ENCODE measurements at places on chromosomes 7 and 10. TPM values are rescaled to one million over a fixed set of nuclear protein-coding genes. Genes with fewer than 3 reads are reported as not detected.

GRCh38 chr7:127871226-127871625, 160.0 kb downstream of the LRRC4 start:
- H3K27me3 ChIP-seq = no peaks in the 10 kb centered on the region
- H3K4me3 ChIP-seq = no peak overlapping the region
- no peak overlapping the region for H3K27ac ChIP-seq
- H3K4me1 ChIP-seq = peaks cover 58% of the 10 kb centered on the region

- peak overlapping the region; percentile 84 for H3K27ac ChIP-seq
- no peak overlapping the region for H3K4me3 ChIP-seq
- DNase-seq = no peak
- H3K27me3 ChIP-seq = no peaks in the 10 kb centered on the region
- H3K36me3 ChIP-seq = no peaks in the 10 kb centered on the region
- peaks cover 47% of the 10 kb centered on the region for H3K4me1 ChIP-seq
These were observed 27.4 kb downstream of the LAMB4 start for GRCh38 chr7:108102671-108103312.

DNA sequence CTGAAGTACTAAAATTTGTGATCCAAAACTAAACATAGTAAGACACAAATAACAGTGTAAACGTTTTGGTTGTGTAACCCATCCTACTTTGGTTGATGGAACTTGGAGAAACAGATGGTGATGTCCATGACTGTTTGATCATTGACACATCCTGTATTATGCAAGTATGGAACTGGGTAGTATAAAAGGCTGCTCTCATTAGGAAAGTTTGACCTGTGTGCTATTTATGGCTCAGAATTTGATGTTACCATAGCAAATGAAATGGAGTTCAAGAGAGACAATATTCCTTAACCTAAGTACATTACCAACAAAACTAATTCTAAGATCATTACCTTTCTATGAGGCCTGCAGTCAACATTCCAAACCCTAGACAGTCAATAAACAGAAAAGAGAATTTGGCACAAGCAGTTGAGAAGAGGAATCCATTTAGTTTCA, 39.9 kb downstream of the DKK1 start:
- peaks cover 96% of the 10 kb centered on the region for H3K4me1 ChIP-seq
- peaks cover 6% of the 10 kb centered on the region for H3K36me3 ChIP-seq
- DNase-seq = peak; percentile 81
- no peaks in the 10 kb centered on the region for H3K27me3 ChIP-seq
- no peak overlapping the region for H3K4me3 ChIP-seq

Gene ACHE
- total RNA-seq = 0.15 TPM

- H3K4me3 ChIP-seq = peak overlapping the region; percentile 85
- DNase-seq = no peak
- no peaks in the 10 kb centered on the region for H3K36me3 ChIP-seq
- peaks cover 39% of the 10 kb centered on the region for H3K4me1 ChIP-seq
These were observed 22.0 kb downstream of the FAM171A1 start for GRCh38 chr10:15349112-15349511.

DNA sequence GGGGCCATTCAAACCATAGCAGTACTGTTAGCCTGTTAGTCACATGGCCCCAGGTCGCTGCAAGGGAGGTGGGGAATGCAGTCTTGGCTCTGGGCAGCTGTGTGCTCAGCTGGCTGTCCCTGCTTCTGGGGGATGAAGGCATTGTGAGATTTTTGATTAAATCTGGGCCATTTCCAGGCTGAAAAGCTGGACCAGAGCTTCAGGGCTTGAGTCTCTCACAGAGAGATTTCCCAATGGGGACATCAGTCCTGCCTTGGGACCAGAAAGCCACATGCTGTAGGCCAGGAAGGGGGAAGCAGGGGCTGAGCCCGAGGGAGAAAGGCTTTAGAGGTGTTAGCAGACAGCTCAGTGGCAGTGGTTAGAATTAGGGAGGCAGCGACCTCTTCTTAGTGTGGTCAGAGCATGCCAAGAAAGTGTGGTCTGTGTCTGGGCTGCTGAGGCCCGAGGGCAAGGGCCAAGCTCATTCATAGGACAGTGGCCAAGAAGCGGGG, 33.6 kb downstream of the PALD1 start:
- no peak overlapping the region for H3K27ac ChIP-seq
- peaks cover 50% of the 10 kb centered on the region for H3K27me3 ChIP-seq

GRCh38 chr7:107628461-107629064, 32.1 kb upstream of the SLC26A4 start:
- peaks cover 7% of the 10 kb centered on the region for H3K4me1 ChIP-seq
- H3K27me3 ChIP-seq = peaks cover 2% of the 10 kb centered on the region
- H3K27ac ChIP-seq = no peak overlapping the region
- DNase-seq = no peak
- no peaks in the 10 kb centered on the region for H3K36me3 ChIP-seq
- H3K4me3 ChIP-seq = no peak overlapping the region

Gene CLRN3
- not detected for total RNA-seq

DNA sequence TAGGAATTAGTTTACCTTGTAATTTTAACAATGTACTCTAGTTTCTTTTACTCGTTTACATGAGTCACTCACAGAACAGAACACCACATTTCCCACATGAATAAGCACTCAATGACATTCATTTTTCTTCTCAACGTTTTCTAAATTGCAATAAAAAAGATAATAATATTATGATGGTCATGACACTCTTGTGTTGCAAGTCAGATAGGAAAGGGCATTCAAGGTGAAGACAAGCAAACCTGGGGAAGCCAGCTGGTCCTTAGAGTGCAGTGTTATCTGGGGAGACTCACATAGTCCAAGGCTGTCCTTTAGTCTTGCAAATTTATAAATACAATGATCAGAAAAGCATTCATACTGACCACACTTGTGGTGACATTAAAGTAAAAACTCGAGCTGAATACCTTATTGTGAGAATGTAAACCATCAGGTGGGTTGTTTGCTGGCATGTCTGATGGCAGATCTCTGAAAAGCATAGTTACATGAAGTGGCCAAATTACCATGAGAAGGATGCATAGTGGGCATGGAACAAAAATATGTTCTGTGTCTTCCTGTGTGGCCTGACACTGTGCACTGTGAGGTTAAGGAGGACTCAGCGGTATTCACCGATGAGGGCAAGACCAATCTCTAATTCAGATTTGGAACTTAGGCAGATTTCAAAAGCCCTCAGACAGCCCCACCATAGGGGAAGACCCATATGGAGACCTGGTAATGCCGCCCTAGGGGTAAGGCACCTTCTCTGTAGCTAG, 158.9 kb upstream of the ASAH2 start:
- no peak for DNase-seq
- no peaks in the 10 kb centered on the region for H3K27me3 ChIP-seq
- peak overlapping the region; percentile 83 for H3K27ac ChIP-seq
- H3K4me1 ChIP-seq = peaks cover 70% of the 10 kb centered on the region
- H3K4me3 ChIP-seq = no peak overlapping the region
- peaks cover 5% of the 10 kb centered on the region for H3K36me3 ChIP-seq

GRCh38 chr10:13184730-13185514, 23.6 kb downstream of the MCM10 start:
- no peaks in the 10 kb centered on the region for H3K27me3 ChIP-seq
- no peak overlapping the region for H3K27ac ChIP-seq
- no peak for DNase-seq
- H3K36me3 ChIP-seq = peaks cover 5% of the 10 kb centered on the region

DNA sequence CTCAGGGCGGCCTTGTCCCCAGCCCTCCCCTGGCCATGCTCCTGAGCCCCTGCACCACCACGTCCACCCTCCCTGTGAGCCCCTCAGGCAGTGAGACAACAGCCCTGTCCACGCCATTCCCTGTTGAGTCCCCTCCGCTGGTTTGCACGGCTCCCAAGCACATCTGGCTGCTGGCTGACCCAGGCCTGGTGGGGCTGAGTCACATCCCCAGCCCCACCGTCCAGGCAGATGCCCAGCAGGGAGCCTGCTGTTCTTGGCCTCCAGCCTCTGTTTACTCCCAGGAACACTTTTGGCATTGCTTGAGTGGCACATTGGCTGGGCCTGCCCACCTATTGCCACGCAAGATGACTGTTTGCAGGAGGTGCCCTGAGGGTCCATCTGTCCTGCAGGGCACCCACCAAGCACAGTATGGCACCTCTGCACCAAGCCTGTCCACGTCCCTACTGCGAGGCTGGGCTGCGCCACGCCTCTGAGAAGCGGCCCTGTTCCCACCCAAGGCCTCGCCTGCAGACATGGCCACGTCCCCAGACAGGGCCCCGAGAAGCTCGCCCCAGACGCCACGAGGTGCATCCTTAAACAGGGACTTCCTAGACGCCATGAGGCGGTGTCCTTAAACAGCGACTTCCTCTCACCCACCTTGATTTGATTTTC, 48.4 kb upstream of the INPP5A start:
- H3K27ac ChIP-seq = no peak overlapping the region
- H3K4me1 ChIP-seq = no peaks in the 10 kb centered on the region
- no peak for DNase-seq
- no peaks in the 10 kb centered on the region for H3K36me3 ChIP-seq

Gene FAM25G
- not detected for total RNA-seq

Gene ADCY1
- not detected for total RNA-seq

DNA sequence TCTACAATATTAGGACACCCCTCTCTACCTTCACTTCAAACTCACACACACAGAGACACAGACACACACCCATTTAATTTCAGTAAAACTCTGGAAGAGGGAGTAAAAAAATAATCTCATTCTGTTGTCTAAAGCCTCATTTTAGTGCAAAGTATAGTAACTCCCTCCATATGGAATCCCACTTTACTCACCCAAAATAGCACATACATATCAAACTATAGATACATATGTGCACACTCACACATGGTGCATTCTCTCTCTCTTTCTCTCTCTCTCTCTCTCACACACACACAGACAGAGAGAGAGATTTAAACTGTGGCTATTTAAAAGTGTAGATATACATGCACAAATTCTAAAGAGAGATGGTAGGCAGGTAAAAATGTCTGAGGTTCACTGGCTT, 179.6 kb upstream of the PTN start:
- H3K36me3 ChIP-seq = no peaks in the 10 kb centered on the region
- H3K27me3 ChIP-seq = peaks cover 1% of the 10 kb centered on the region
- H3K4me1 ChIP-seq = peaks cover 17% of the 10 kb centered on the region
- DNase-seq = no peak

GRCh38 chr7:4479367-4480039, 202.6 kb upstream of the FOXK1 start:
- H3K27ac ChIP-seq = no peak overlapping the region
- no peaks in the 10 kb centered on the region for H3K4me1 ChIP-seq
- H3K27me3 ChIP-seq = peaks cover 2% of the 10 kb centered on the region
- peaks cover 6% of the 10 kb centered on the region for H3K36me3 ChIP-seq
- peak; percentile 24 for DNase-seq
- H3K4me3 ChIP-seq = no peak overlapping the region

DNA sequence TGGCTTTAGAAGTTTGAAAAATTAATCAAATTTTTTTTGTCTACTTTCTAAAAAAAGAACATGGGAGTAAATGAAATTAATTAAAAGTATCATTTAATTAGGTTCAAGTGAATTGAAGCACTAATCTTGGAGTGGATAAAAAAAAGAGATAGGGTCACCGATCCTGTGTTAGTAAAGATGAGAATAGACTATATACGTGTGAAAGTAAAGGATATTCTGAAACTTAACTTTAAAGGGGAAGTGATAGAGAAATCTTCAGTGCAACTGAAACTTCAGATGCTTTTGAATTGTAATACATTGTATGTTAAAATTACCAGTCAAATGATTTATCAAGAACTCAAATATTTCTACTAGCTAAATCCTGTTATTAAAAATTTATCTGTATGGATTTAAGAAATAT, 4.8 kb downstream of the NHLRC2 start:
- peaks cover 35% of the 10 kb centered on the region for H3K36me3 ChIP-seq
- H3K4me3 ChIP-seq = no peak overlapping the region
- no peak overlapping the region for H3K27ac ChIP-seq

DNA sequence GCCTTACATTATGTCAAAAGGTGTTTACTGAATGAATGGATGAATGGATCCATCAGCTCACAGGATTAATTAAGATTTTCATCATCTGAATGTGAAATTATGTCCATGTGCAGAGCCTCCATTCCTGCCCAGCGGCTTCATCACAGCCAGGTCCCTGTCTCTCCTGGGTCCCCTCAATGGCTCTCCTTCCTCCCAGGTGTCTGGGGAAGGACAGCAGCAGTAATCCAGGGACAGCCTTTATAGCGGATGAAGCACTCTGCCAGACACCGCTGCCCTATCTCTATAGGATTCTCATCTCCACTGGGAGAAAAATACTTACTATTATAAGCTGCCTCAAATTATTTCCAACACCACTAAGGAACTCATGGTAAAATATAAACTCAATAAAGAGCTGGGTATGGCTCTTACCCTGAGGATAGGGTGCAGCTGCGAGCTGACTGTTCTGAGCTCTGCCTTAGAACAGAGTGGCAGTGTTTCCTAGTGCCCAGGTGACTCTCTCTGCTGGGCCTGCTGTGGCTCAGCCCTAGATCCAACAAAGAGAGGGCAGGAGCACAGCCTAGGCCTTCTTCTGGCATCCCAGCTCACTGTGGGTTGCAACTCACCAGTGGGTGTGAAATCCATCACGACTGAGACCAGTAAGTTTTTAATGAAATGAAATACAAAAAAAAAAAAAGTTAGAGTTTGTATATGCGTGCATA, 38.3 kb downstream of the GPRIN2 start:
- no peak for DNase-seq
- no peak overlapping the region for H3K27ac ChIP-seq
- H3K27me3 ChIP-seq = peaks cover 2% of the 10 kb centered on the region
- H3K4me3 ChIP-seq = no peak overlapping the region
- H3K36me3 ChIP-seq = no peaks in the 10 kb centered on the region

Gene INHBA
- total RNA-seq = 26.3 TPM

Gene CALCR
- not detected for total RNA-seq

GRCh38 chr10:17181751-17182150, 19.7 kb downstream of the TRDMT1 start:
- no peaks in the 10 kb centered on the region for H3K27me3 ChIP-seq
- peaks cover 9% of the 10 kb centered on the region for H3K4me1 ChIP-seq
- no peaks in the 10 kb centered on the region for H3K36me3 ChIP-seq
- no peak for DNase-seq

DNA sequence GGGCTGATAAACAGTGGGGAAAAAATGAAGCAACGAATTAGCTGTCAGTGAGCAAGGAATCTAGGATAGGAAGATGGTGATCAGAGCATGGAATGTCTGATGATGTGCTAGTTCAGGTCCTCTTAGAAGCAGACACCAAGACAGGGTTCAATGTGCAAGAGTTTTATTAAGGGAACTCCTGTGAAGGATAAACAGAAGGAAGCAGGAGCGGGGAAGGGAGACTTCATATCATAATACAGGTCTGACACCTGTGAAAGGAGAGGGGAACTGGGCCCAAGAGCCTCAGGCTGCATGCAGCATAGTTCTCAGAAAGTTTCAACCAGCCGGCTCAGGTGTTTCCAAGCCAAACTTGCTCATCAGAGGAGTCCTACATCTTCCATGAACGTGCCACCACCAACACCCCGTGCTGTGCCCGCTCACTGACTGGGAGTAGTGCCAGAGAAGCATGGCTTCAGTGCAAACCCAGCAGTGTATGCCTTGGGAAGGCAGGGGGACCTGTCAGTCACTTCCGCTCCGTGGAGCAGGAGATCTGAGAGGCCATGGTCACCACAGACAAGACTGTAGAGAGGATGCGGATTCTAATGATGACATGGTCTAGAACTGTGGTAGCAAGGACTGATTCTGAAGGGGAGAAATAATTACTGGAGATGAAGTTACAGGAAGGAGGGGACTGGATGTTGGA, 45.8 kb downstream of the ZNF800 start:
- DNase-seq = no peak
- H3K27me3 ChIP-seq = no peaks in the 10 kb centered on the region
- no peak overlapping the region for H3K27ac ChIP-seq
